ENCODE measurements at places on chromosomes 3 and 15. TPM values are rescaled to one million over a fixed set of nuclear protein-coding genes. Genes with fewer than 3 reads are reported as not detected.

The CNTN4 gene
- under 0.01 TPM for total RNA-seq

The SHQ1 gene
- 19.4 TPM for total RNA-seq

The SCAANT1 gene
- not detected for total RNA-seq

The PRR23A gene
- total RNA-seq, result not detected

The SPTSSB gene
- not detected for total RNA-seq

The ITIH1 gene
- total RNA-seq, result not detected

The DNAH12 gene
- under 0.01 TPM for total RNA-seq

The HHLA2 gene
- total RNA-seq, result not detected
